ENCODE measurements at places on chromosomes 2 and 18.

DNA sequence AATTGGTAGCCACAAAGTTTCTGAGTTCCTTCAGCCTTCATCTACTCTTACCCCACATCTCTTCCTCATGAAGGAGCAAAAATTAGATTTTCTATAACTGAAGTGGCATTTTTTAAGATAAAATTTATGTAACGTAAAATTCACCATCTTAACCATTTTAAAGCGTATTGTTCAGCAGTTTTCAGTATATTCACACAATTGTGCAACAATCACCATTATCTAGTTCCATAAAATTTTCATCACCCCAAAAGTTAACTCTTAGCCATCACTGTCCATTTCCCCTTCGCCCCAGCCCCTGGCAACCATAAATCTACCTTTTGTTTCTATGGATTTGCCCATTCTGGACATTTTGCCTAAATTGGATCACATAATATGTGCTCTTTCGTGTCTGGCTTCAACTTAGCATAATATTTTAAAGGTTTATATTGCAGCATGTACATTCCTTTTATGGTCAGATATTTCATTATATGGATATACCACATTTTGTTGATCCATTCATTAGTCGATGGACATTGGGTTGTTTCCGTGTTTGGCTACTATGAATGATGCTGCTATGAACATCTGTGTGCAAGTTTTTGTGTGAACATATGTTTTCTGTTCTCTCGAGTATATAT is 44.6 kb downstream of the ATIC start:
- no peak for DNase-seq

DNA sequence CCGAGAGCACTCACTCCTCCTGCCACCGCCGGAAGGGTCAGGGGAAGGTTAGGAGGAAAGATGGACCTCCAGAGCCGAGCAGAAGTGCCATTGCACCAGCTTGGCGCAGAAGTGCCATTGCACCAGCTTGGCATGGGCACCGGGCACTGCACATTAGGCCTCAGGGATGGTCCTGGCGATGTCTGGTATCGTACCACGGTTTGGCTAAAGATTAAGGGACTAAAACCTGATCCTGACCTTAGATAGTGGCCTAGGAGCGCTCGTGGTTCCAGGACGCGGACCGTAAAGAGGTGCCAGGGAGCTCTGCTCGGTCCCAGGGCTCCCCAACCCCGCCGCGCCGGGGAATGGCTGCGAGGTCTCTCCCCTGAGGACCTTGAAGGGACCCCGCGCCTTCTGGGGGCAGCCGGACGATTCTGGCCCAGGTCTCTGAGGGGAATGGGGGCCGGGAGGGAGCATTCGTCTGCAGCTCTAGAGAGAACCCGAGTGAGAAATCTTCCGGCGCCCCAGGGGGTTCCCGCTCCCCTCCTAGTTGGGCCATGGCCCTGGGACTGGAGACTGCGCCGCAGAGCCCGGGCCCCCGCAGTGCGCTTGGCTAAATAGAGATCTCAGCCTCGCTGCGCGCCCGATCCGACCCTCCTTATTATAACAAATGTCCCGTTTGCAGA is 1.8 kb downstream of the PAX8 start:
- no peak for DNase-seq

DNA sequence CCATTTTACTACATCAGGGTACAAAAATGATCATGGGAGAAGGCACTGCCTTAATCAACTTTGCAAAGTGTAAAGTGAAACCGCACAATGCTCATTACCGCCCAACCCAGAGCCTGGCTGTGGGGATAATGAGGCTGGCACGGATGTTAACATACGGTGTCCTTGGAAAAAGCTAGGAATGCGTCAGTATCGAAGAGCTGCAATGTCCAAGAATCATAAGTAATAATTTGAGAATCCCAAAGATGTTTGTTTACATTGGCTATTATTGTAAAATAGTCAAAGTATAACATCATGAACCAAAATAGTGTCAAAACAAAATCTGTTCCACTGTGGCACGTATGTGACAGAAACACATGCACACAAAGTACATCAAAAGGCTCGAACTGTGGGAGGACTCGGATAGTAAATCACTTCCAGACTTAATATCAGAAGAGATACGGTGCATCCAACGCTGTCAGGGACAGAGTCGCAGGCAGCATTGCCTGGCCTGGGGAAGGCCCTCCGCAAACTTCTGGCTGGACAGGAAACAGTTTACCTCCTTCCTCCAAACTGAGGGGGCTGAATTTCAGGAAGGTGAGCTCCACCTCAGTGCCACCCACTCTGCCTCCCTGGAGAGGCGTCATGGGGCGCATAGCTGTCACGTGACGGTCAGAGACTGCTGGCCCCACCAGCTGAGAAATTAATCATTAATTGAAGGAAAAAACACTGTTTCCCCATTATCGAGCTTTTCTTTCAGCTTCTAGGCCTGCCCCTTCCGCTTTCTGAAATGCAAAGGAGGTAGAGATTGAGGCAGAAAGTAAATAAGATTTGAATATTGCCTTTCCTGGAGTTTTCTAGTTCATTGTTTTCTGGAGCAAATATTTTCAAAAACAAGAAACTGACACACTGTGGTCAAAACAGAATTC is 1.8 kb upstream of the ID2 start:
- DNase-seq: peak; percentile 38

DNA sequence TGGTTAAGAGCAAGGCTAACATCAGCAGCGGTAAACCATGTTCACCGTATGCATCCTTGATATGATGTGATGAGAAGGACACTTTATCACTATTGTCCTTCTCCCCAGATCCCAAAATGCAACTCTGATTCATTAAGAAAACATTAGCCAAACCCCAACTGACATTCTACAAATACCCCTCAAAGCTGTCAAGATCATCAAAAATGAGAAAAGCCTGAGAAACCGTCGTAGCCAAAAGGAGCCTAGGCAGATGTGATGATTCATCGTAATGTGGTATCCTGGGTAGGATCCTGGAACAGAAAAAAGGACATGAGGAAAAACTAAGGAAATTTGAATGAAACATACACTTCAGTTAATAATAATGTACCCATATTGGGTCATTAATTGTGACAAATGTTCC is 67.3 kb upstream of the ST6GAL2 start:
- no peak for DNase-seq

- peak; percentile 81 for DNase-seq
Measured at GRCh38 chr2:72129681-72130340, 17.9 kb downstream of the CYP26B1 start.

GRCh38 chr2:9403924-9404323 is 19.4 kb downstream of the ITGB1BP1 start:
- peak; percentile 13 for DNase-seq

GRCh38 chr2:232632904-232633412 is 446 bp upstream of the EFHD1 start:
- peak; percentile 47 for DNase-seq

- no peak for DNase-seq
Measured at GRCh38 chr2:144377914-144378313, 142.0 kb downstream of the ZEB2 start.

DNA sequence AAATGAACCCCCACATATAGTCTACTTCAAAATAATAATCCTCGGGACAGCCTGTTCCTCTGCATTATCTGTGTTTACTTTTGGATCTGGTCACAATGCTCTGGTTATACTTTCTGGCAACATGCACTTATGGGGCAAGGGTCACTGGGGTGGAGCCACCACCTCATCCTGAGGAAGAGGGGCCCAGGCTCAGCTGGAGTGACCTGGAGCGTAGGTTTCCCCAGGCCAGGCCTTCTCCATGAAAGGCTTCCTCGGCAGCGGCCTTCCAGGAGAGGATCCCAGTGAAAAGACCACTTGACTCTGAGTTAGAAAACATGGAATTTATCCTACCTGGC is 237.4 kb downstream of the SETBP1 start:
- no peak for DNase-seq

GRCh38 chr2:8966123-8966908 is 37.2 kb downstream of the MBOAT2 start:
- DNase-seq: no peak

DNA sequence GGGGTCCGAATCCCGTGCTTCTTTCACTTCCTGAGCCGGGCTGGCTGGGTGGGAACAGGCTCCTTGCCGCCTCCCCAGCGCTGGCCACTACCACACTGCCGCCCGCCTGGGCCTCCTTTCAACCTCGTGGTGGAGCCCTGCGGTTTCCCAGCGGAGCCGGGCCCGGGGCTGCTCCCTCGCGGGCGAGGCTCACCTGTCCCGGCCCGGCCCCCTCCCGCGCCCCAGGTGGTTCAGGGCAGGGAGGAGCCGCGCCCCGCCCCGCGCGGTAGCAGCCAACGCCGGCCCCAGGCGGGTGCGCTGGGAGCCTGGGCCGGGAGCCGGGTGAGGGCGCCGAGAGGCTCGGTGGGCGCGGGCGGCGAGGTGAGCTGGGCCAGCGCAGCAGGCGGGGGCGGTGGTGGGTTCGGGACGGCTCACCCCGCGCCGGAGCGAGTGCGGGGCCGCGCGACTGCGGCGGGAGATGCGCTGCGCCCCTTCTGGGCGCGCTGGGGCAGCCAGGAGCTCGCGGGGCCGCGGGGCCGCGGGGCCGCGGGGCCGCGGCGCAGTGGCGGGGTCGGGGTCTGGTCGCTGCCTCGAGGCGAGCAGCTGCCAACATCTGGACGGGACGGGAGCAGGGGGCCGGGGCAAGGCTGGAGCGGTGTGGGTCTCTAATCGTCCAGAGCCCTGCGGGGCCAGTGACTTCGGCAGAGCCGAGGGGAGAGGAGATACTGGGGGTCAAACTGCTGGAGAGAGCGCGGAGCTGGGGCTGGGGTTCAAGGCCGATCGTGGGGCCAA is at the start of gene LYPD6B:
Gene LYPD6B (plus strand): TSS at position 258 of the 771 bp plus-strand sequence. CDS start 92,250 bp downstream, outside the sequence.
- no peak for DNase-seq

GRCh38 chr2:202541137-202541536 is 93.6 kb upstream of the FAM117B start:
- DNase-seq: no peak

DNA sequence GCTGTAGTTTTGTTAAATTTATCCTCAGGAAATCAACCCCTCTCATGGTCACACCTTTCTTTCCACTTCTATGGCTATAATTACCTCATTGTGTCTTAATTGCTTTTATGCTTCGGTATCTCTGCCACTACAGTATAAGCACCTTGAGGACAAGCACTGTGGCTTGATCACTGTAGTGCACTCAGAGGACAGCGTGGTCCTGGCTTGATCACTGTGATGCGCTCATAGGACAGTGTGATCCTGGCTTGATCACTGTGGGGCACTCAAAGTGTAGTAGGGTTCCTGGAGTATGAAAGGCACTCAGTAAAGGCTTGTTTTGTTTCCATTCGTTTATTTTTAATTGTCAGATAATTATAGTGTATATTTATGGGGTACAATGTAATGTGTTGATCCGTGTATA is 44.2 kb downstream of the DTNA start:
- no peak for DNase-seq

GRCh38 chr2:106575955-106576354 is 88.8 kb downstream of the CD8B2 start:
- no peak for DNase-seq

- DNase-seq: no peak
Measured at GRCh38 chr2:95296880-95297487, at the start of gene KCNIP3. Gene KCNIP3 (plus strand): TSS chr2:95297347. CDS start chr2:95297439, 92 bp downstream.

GRCh38 chr18:26804519-26804918 is 61.0 kb downstream of the AQP4 start:
- DNase-seq: no peak

DNA sequence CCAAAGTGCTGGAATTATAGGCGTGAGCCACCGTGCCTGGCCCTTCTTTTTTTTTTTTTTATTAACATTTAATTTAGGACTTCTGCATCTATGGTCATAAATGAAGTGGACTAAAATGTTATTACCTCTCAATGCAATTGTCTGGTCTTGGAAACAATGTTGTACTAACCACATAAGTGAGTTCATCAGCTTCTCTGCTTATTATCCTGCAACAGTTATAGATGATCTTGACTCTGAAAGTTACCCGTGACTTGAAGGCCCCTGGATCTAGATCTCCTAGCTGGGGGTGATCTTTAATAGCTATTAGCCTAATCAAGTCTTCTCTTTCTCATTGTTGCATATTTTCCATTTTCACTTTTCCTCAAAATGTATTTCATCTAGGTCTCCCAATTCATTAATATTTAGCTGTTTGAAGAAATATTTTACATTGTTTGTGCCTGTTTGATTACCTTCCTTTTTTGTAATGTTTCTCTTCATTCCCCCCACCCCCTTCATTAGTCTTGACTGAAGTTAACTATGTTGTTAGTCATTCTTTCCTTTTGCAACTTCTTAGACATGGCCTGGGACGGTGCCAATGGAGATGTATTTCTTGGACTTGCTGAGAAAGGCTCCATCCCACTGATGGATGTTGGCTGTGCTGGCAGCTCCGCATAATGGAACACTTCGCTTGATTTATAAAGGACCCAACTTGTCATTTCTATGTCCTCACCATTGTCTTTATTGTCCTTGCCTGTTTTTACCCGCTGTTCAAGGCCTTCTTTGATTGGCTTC is 141.6 kb upstream of the RIOK3 start:
- DNase-seq: no peak

- DNase-seq: no peak
Measured at GRCh38 chr2:78553866-78554647, 471.4 kb upstream of the REG3G start.

- no peak for DNase-seq
Measured at GRCh38 chr18:37481072-37481471, 84.5 kb downstream of the CELF4 start.

GRCh38 chr2:53452400-53452799 is 315.2 kb upstream of the CHAC2 start:
- DNase-seq: no peak

GRCh38 chr2:165238295-165238694 is 919 bp upstream of the SCN2A start:
- DNase-seq: no peak

DNA sequence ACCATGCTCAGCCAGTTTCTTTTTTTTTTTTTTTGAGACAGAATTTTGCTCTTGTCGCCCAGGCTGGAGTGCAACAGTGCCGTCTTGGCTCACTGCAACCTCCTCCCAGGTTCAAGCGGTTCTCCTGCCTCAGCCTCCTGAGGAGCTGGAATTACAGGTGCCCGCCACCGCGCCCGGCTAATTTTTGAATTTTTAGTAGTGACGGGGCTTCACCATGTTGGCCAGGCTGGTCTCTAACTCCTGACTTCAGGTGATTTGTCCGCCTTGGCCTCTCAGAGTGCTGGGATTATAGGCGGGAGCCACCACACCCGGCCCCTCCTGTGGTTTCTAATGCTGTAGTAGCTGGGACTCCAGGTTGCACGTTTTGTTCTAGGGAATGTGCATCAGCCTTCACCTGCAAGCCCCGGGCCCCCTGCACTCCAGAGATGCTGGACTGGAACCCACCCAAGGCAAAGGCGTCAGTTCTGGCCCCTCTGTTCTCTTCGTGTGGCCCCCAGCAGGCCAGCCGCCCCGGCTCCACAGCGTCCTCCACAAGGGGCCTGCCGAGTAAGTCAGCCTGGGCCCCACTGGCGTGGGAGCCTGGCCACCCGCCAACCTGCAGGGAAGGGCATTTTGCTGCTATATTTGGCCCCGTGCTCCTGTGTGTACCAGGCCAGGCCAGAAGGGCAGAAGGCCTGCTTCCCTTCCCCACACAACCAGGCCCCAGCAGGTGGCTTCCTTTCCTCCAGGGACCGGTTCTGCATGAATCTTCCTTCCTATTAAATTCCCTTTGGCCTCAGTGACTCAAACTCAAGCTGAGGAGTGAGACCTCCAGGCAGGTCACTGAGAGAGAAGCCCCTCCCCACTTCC is 25.7 kb upstream of the B3GNT7 start:
- no peak for DNase-seq
